ENCODE measurements at places on chromosomes 4 and X. TPM values are rescaled to one million over a fixed set of nuclear protein-coding genes. Genes with fewer than 3 reads are reported as not detected.

SMARCA1 gene
- total RNA-seq, result 57.1 TPM

MUC7 gene
- not detected for total RNA-seq

CT45A10 gene
- total RNA-seq, result 0.51 TPM

KDR gene
- total RNA-seq, result 0.15 TPM

SUPT20HL2 gene
- not detected for total RNA-seq

FAM47E gene
- total RNA-seq, result 0.36 TPM

NWD2 gene
- total RNA-seq, result not detected

HDX gene
- 2.0 TPM for total RNA-seq

IL21 gene
- total RNA-seq, result not detected

ZFP92 gene
- total RNA-seq, result 0.50 TPM

PNMA6A gene
- 4.2 TPM for total RNA-seq

GSX2 gene
- total RNA-seq, result not detected

NSUN7 gene
- 0.39 TPM for total RNA-seq

LSM6 gene
- 32.1 TPM for total RNA-seq

FAT4 gene
- 2.8 TPM for total RNA-seq

IGBP1 gene
- total RNA-seq, result 59.9 TPM

NRK gene
- total RNA-seq, result not detected

TCEAL2 gene
- not detected for total RNA-seq

USP51 gene
- 0.67 TPM for total RNA-seq

VCX3B gene
- not detected for total RNA-seq

FRMD7 gene
- not detected for total RNA-seq

ERAS gene
- total RNA-seq, result 0.15 TPM

RBM46 gene
- total RNA-seq, result not detected

NXF2B gene
- total RNA-seq, result not detected

PROM1 gene
- total RNA-seq, result 0.53 TPM

FMR1NB gene
- total RNA-seq, result not detected

RHOH gene
- total RNA-seq, result 0.20 TPM
